IPS DF 19.7 (cell line): ENCODE measurements at places on chromosomes 11 and 22.

GRCh38 chr11:133953547-133953946, 3.2 kb downstream of the IGSF9B start:
- DNase-seq = no peak

- no peak for DNase-seq
Measured at GRCh38 chr11:129643031-129643721, 172.5 kb upstream of the TMEM45B start.

DNA sequence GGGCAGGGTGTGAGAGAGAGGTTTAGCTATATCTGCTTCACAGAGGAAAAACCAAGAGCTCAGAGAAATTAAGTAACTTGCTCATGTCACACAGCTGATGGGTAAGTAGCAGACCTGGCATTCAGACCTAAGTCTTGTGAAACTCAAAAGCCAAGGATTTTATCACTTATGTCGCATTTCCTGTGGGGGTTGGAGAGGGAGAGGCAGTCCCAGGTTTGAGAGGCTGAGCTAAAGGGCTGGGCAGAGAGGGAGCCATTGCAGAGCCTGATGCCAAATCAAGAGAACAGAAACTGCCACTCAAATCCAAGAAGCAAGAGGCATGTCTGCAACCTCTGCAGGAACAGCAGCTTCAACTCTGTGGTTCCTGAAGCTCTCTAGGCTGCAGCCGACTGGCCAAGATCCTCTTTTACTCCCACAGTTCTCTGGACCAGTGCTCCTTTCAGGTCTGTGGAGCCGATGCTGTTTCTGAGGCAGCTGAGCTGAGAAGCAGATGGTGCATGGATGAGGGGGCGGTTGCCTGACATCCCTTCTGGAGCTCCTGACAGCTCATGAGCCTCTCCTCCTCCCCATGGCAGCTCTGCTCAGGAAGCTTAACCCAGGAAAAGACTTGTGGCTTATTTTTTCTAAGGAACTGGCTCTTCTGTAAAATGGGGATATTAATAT, 47.6 kb upstream of the NAV2 start:
- DNase-seq = no peak

GRCh38 chr11:76392870-76393269, 11.7 kb downstream of the GVQW3 start:
- DNase-seq = no peak

- DNase-seq = no peak
Measured at GRCh38 chr11:2929531-2929949, 320 bp upstream of the PHLDA2 start.

DNA sequence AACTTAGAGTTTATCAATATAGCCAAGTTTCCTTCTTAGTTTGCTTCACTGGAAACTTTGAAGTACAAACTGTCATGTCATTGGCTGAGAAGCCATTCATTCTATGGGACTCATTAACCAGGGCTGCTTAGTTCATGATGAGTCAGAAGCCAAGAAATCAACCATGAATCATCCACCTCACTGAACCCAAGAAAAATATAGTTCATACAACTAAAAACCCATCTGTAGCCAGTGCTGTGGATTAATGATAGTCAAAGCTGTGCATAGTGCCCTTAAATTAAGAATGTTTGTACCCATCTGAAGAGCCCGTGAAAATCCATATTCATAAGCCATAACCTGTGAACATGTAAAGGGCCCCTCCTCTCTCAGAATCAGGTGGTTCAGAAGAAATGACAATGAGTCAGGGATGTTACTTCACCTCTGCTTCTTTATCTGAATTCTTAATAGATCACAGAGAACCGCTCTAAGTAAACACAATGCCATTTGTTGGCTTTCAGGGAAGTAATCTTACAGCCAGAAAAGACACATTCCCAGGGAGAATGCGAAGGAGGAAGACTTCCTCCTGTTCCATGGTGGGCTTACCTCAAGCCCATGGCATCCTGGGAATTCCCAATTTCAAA, 25.4 kb downstream of the MMP20 start:
- DNase-seq = no peak

DNA sequence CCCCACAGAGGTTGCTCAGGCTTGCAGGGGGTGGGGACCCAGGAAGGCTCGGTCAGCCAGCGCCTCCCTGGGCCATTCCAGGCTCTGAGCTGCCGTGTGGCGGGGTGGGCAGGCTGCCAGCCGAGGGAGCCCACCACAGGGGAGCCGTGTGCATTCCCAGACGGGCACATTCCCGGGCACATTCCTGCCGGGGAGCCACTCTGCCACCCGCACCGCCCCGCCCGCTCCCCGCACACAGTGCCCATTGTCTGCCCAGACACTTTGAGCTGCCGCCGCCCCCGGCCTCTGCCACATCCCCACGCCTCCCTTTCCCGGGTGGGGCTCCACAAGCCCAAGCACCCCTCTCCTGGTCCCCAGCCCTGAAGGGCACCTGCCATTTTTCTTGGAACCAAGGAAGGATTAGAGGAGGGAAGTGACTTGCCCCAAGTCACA, 27.4 kb downstream of the RPL3 start:
- DNase-seq = no peak

- DNase-seq = no peak
Measured at GRCh38 chr11:133835593-133836548, 9.4 kb downstream of the SPATA19 start.

GRCh38 chr22:24841261-24841660, 35.2 kb downstream of the SGSM1 start:
- DNase-seq = no peak

GRCh38 chr11:19480540-19480939, 232.1 kb upstream of the NAV2 start:
- no peak for DNase-seq

- no peak for DNase-seq
Measured at GRCh38 chr11:28738549-28738948, 630.4 kb downstream of the METTL15 start.

- no peak for DNase-seq
Measured at GRCh38 chr11:35303596-35304385, 115.6 kb downstream of the SLC1A2 start.

DNA sequence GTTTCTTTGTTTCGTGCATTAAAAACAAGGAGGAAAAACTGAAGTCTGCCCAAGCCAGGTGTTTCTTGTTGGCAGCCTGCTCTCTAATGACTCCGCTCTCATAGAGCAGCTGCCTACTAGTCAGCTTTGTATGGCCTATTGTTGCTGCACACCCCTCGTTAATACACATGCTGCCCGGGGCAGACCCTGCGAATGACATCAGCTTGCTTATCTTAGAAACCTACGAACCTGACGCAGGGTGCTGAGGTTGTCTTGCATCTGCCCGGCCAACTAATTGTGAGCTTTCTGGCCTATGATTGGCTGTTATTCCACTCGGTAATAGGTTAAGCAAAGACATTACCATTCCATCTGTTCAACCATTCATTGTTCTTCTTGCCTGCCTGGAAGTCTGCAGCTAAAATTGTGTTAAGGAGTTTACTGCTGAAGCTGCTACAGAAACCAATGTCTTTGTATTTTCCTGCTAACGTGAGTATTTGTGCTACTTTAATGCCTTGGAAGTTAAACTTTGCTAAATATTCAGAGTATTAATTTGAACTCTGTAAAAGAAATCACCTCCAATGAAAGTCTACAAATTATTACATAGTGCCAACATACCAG, 37.5 kb downstream of the ZC3H12C start:
- peak; percentile 7 for DNase-seq

DNA sequence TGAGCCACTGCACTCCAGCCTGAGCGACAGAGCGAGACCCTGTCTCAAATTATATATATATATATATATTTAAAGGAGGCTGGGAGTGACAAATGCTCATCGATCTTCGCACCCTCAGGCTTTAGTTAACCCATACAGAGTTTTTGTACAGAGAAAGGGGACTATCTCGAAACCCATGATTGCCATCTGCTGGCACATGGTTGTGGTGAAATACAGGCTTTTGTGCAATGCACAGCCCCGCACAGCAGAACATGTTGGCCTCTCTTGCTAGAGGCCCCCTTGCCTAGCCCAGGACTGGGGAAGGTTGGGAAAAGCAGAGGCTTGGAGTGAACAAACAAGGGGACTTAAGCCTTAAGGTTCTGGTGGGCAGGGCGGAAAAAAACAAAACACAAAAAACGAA, 3.6 kb downstream of the MYBPC3 start:
- DNase-seq = no peak

GRCh38 chr11:67060111-67060522, 3.5 kb downstream of the RHOD start:
- DNase-seq = no peak

- DNase-seq = no peak
Measured at GRCh38 chr11:16512899-16513241, 156.5 kb upstream of the SOX6 start.

DNA sequence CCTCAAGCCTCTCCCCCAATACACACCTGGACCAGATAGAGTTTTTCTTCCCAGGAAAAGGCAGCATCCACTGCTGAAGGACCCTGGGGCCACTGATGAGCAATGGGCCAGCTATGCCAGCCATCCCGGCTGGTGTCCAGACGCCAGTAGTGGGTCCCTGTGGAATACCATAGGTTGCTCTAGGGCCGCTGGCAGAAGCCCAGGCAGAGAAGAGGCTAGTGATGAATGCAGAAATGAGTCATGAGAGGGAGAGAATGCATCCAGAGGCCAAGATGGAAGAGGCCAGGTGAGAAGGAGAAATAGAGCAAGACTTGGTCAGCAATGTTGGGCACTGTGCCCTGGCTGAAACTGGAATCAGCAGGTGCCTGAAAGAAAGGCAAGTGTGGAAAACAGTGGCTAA, 8.9 kb downstream of the HPX start:
- no peak for DNase-seq

DNA sequence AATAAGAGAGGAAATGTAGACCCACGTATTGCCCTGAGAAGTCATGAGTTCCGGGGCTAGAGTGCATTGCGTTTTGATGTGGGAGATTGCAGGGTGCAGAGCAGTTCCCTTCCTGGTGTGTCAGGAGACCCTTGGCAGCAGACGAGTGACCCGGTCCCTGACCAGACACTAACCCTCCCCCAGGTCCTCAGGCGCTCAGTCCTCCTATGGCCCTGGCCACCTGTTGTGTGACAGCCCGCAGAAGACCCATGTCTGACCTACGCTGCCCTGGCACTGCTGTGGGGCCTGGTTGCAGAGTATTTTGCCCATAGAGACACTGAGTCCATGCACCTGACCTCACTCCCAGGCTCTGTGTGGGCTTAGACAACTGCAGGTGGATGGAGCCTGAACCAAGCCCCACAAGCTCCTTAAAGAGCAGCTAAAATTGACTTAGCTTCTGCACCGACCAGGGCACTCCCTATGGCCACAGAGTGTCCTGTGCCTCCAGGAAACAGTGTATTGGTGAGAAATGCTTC, 833.8 kb downstream of the TBC1D22A start:
- DNase-seq = no peak

- no peak for DNase-seq
Measured at GRCh38 chr22:50272044-50272802, 2.0 kb upstream of the MAPK11 start.

GRCh38 chr11:77968337-77968736, 26.1 kb downstream of the INTS4 start:
- DNase-seq = no peak

- DNase-seq = no peak
Measured at GRCh38 chr22:48239461-48240147, 1477.2 kb downstream of the TBC1D22A start.

- peak; percentile 68 for DNase-seq
Measured at GRCh38 chr11:32890843-32891656, 1.6 kb upstream of the QSER1 start.

GRCh38 chr11:112533682-112534081, 273.0 kb upstream of the PLET1 start:
- DNase-seq = no peak

- no peak for DNase-seq
Measured at GRCh38 chr11:35964841-35965240, 21.0 kb downstream of the LDLRAD3 start.

GRCh38 chr11:124109377-124109776, 5.9 kb upstream of the VWA5A start:
- DNase-seq = no peak

GRCh38 chr11:130582981-130583380, 134.5 kb downstream of the ADAMTS15 start:
- DNase-seq = no peak

DNA sequence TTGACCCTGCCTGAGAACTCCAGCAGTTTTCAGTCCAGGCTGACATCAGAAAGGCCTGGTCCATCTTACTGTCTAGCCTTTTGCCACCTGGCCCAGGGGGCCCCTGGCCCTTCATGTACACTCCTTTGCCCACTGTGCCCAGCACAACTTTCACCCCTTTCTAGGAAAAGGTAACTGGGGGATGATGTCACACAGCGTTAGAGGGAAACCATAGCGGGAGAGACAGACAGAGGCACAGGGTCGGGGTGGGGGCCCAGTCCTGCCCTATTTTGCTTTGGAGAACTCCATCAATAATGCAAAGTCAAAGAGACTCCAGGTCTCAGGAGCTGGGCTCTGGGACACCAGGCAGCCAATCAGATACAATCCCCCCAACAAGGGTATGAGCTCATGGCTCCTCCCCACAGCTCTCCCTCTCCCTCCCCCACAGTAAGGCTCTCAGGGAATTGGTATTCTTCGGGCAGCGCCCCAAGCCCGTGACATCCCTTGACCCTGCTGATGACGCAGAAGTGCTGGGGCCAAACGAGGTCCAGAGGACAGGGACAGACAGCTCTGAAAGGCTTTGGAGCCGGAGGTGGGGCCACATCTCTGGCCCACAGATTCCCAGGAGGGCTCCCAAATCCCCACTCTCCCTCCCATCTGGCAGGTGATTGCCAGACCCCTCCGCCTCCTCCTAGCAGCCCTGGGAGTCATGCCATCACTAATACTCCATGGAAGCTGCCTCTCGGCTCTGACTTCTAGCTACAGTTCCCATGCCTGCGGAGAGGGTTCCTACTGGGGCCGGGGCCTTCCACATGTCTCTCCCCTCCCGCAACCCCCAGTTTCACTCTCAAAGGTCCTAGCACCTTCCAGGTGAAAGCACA, 5.9 kb downstream of the USP2 start:
- no peak for DNase-seq

DNA sequence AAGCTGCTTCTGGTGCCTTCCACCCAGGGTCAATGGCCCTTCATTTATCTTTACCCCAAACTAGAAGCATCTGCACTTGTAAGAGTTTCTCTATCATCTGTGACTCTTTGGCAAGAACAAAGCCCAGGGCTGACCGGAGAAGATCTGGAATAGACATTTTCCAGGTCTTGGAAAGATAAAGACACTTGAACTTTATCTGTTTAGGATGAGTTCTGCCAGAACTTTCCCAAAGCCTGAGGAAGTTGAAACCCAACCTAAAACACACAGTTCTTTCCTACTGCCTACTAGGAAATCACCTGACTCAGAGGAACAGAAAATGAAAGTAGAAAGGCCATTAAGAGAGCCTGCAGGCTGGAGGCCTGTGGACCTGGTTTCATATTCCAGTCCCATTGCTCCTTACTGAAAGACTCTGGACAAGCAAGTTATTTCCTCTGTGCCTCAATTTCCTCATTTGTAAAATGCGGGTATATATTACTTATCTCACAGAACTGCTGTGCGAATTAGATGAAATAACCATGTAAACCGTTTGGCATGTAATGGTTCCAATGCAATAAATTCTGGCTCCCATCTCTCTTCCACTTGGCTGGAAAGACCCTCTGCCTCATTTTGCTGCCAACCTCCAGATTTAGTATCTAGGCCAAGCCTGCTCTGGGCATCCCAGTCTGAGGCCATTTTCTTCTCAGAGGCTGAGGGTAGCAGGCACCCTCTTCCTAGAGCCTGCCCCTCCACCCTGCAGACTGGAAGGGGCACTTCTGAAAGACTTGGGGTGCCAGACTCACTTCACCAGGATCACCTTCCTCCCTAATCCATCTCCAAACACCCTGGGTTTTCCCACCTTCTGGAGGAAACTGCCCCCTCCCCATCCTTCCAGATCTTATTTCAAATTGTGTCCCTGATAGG, 1.2 kb downstream of the UBE2L6 start:
- no peak for DNase-seq

GRCh38 chr11:36509201-36509639, 852 bp downstream of the TRAF6 start:
- no peak for DNase-seq
